ENCODE measurements at places on chromosomes 6 and 20.

DNA sequence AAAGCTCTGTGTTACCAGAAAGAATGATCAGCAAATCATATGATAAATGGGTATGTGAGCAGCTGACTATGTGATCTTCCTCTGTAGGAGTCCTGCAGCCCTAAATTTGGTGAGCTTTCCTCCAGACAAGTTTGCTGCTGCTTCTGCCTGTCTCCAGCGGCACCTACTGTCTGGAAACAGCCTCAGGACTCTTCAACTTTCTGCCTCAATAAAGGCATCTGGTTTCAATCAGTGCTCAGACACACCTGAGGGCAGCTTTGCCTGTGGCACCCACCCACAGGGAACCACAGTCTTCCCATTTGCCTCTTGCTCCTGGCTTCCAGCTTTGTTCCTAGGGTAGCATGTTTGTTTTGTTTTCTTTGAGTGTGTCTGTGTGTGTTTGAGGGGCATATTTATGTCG is 727.9 kb upstream of the MAN1A1 start:
- DNase-seq: no peak

DNA sequence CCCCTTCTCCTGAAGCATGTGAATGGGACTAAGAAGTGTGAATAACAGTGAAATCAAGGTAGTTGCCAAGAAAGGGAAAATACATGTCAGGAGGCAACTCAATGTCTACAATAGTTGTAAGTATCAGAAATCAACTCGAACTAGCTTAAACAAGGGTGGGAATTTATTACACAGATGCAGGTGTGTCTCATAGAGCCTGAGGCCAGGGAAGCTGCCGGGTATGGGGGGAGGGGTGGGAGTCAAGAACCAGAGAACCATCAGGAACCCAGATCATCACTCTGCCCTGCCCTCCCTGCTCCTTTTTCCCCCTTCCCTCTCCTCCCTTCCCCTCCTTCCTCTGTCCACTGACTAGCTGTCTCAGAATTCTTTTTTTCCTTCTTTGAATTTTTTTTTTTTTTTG is 34.9 kb upstream of the BMP6 start:
- no peak for DNase-seq

GRCh38 chr6:13377054-13377758 is 48.9 kb upstream of the TBC1D7 start:
- DNase-seq: no peak

GRCh38 chr6:112253498-112253840 is 898 bp downstream of the LAMA4 start:
- DNase-seq: no peak

GRCh38 chr6:75204959-75205775 is 686 bp downstream of the COL12A1 start:
- DNase-seq: no peak

- no peak for DNase-seq
These were observed 3.9 kb downstream of the RAB22A start for GRCh38 chr20:58313396-58313795.

DNA sequence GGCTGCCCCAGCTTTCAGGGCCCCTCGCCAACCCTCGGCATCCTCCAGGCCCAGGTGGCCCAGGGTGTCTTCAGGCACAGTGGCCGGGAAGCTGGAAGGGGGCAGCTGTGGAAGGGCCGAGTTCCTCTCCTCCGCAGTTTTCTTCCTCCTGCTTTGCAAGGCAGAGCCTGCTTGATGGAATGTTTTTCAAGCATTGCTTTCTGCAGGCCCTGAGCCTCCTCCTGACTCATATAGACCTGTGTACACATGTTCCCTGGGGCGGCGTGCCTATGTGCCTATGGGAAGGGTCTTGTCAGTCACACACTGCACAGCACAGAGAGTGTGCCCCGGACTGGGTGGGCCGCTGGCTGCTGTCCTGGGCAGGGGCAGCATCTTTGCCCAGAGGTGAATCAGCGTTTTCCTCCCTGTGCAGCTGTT is 107.5 kb downstream of the ERMARD start:
- no peak for DNase-seq

DNA sequence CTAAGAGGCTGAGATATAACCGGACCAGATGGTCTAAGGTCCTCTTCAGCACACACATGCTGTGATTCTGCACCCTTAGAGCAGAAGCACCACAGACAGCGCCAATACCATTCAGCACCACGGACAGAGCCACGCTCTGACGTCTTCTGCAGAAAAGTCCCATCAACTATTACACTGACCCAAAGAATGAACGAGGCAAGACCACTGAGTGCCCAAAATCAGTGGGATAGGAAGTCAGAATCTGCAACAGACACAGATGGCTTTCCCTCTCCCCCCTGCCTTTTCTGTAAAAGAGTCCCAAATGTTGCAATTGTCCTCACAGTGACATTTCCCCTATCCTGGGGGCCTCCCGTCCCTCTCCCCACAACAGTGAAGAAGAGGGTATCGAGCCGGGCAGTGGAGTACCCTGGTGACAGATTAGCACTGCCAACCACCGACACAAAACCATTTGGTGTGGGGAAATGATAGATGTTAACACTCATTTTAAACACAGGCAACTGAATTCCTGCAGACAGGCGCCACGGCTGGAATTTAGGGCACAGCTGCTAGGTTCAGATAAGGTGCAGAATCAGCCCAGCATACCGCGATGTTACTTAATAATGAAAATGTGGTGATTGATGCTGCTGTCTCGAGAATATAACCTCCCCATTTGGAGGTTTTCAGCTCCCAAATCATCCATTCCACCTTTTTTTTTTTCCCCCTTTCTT is 66.6 kb upstream of the CTNNBL1 start:
- DNase-seq: peak; percentile 24

- no peak for DNase-seq
These were observed 3.9 kb downstream of the SLC22A2 start for GRCh38 chr6:160254467-160255312.

GRCh38 chr6:13927203-13927602 is 2.5 kb downstream of the RNF182 start:
- DNase-seq: no peak

- DNase-seq: no peak
These were observed 38.9 kb downstream of the FYN start for GRCh38 chr6:111834356-111834755.

GRCh38 chr6:122747573-122747972 is 31.9 kb upstream of the FABP7 start:
- DNase-seq: no peak

DNA sequence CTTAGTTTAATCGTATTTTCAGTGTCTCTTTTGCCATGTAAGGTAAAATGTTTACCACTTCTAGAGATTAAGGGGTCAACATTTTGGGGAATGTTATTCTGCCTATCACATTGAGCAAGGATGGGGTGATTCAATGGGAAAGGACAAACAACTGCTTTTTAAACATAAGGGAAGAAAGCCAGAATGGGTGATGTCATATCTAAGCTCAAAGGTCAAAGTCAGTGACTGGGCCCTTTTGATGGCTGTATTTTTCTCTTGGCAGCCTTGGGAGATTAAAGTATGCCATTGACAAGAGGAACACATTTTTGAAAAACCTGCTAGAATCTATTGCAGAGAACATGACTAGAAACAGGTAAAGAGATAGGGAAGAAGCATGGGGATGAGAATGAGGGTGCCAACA is 477.3 kb upstream of the IRAK1BP1 start:
- DNase-seq: no peak

DNA sequence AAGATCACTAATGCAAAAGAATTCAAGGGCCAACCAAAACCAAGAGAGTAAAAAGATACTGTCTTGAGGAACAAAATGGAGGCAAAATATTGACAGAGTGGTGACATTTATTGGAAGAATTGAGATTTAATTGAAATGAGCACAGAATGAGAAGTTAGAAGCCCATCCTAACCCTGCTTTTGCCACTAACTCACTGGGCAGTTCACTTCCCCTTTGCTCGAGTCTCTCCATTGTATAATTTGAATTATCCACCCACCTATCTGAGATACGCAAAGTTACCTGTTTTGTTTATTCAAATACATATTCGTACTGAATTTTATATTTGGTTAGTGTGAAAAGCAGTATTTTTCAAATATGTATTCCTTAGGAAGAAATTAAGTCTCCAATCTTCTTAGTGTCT is 204.5 kb upstream of the PRDM1 start:
- no peak for DNase-seq

GRCh38 chr20:58716476-58717277 is 24.1 kb downstream of the NPEPL1 start:
- peak; percentile 11 for DNase-seq

DNA sequence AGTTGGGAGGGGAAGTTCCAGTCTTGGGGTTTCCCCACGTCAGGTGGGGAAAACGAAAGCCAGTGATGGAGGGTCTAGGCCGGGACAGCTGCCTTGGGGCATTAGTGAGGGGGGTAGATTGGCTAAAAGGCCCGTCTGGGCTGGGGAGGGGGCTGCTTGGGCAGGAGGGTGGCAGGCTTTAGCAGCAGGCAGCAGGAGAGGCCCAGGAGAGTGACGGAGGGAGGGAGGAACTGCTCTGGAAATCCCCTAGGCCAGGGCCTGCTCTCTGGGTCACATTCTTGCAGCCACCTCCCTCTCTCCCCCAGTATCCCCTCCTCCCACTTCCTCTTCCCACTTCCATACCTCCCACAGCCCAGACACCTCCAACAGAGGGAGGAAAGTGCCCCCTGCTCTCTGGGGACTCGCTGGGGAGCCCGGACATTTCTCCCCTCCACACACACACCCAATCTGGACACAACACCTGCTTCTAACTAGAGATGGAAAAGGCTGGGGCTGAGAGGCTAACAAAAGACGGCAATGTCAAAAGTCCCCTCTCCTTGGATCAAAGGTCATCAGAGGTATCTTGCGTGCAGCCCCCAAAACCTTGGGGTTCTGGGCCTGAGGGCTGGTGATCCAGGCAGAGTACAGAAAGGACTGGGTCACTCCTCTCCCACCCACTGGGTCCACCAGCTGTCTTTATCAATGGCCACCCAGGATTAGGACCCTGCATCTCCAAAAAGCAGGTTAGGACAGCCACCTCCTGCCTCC is 1.8 kb downstream of the NFKBIE start:
- DNase-seq: no peak

DNA sequence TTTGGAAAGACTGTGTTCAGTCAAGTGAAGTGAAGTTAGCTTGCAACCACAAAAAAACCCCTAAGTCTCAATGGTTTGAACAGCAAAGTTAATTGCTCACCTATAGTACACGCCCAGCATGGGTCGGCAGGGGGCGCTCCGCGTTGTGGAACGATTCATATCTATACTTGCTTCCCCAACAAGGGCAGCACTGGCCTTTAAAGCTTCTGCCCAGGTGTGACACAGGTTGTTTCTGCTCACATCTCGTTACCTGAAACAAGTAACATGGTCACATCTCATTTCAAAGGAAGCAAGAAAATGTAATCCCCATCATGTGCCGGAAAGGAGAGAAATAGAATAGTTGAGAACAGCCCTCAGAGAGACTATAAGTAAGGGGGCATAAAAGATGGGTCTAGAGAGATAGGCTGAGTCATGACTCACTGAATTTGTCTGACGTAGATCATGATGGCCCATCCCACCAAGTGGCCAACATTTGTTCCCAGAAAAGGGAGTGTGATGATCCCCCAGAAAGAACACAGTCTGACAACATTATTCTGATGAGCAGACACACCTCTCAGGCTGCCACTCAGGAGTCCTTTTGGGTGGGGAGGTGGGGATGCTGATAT is 29.0 kb downstream of the HNF4A start:
- no peak for DNase-seq

- no peak for DNase-seq
These were observed 22.7 kb downstream of the TAF11 start for GRCh38 chr6:34865107-34865506.

GRCh38 chr6:26354162-26354561 is 10.8 kb upstream of the BTN3A2 start:
- no peak for DNase-seq

DNA sequence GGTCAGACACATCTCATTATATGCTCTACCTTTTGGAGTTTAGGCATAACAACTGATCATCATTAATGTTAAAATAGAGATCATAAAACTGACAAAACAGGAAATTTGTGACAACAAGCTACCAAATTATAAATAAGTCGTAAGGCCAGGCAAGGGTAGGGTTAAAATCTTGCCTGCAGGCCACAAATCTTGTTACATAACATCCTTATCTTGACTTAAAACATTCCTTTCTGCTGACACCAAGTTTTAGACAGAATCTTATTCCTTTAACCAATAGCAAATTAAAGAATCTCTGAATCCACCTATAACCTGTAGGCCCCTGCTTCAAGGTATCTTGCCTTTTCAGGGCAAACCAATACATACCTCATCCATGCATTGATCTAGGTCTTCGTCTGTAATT is 32.5 kb upstream of the NKAIN2 start:
- no peak for DNase-seq

- no peak for DNase-seq
These were observed 170.7 kb downstream of the ERMARD start for GRCh38 chr6:169921853-169922824.

DNA sequence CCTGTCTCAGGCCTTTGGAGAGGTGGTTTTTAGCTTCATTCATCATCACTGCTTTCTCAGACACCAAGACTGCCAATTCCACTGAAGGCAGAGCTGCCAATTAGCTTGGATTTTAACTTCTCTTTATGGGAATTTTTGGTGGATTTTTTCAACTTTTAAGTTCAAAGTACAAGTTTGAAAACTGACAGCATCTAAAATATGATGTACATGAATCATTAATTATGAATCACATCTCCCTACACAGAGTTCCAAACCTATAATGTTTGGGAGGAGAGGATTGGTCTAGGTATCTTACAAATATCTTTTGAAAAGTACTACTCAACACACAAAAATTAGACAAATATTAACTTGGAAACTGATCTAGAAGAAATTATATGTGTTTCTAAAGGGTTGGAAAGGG is 25.5 kb downstream of the CNKSR3 start:
- DNase-seq: no peak

DNA sequence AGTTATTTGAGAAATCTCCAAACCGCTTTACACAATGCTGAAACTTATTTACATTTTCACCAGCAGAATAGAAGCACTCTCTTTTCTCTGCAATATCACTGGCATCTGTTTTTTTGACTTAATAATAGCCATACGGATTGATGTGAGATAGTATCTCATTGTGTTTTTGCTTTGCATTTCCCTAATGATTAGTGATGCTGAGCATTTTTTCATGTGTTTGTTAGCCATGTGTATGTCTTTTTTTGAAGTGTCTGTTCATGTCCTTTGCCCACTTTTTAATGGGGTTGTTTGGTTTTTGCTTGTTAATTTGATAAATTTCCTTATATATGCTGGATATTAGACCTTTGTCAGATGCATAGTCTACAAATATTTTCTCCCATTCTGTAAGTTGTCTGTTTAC is 73.6 kb downstream of the FBXO5 start:
- DNase-seq: no peak

- no peak for DNase-seq
These were observed 641.6 kb downstream of the HACE1 start for GRCh38 chr6:104218116-104218515.
